ENCODE measurements at places on chromosomes 16 and 17.
A peak's percentile ranks its signal among the peaks of the same experiment; 100 is the strongest.

DNA sequence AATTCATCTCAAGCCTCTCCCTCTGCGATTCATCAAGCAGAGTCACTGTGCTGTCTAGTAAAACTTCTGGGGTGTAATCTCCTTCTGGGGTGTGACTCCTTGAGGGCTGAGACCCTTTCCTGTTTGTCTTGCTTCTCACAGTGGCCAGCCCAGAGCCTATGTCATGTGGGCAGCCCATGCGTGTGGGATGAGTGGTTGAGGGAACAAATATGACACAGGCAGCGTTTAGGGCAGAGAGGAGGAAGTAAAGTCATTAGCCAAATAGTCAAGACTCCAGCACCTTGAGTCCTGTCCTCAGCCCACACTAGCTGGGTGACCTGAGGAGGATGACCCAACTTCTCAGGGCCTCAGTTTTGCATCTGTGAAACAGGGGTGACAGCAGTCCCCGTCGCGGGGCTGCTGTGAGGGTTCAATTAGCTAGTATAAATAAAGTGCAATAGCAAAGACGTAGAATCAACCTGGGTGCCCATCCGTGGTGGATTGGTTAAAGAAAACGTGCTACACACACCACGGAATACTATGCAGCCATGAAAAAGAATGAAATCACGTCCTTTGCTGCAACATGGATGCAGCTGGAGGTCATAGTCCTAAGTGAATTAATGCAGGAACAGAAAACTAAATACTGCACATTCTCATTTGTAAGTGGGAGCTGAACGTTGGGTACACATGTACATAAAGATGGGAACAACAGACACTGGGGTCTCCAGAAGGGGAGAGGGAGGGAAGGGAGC, 4.5 kb upstream of the ITGAX start:
- H3K4me1 ChIP-seq: no peaks in the 10 kb centered on the region
- H3K36me3 ChIP-seq: no peaks in the 10 kb centered on the region
- no peak for DNase-seq
- H3K27me3 ChIP-seq: no peaks in the 10 kb centered on the region
- H3K27ac ChIP-seq: no peak overlapping the region

DNA sequence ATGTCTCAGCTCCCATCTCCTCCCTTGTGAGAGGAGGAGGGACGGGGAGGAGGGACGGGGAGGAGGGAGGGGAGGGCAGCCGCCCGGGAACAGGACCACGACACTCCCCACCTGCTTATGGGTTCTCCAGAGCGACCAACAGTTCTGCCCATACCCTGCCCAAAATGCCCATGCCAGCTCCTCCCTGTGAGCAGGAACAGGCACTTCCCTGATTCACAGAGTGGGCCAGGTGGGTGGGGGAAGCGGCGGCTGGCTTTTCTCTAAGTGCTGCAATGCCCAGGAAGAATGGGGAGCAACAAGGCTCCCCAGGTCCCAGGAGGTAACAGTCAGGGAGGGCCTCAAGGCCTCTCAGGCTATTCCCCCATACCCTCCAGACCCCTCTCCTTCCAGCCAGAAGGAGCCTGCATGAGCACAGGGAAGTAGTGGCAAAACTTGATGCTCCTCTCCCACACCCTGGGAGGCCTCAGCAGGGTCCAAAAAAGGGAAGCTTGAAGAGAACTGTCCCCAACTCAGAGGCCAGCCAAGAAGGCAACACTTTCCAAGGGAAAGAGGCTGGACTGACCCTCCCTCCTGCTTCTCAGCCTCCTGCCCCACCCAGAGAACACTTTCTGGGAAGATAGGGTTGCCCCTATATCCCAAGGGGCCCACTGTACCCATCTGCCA, 53.8 kb downstream of the MYO18A start:
- no peak for DNase-seq
- H3K36me3 ChIP-seq: no peaks in the 10 kb centered on the region
- H3K4me3 ChIP-seq: no peak overlapping the region
- no peak overlapping the region for H3K27ac ChIP-seq
- H3K27me3 ChIP-seq: no peaks in the 10 kb centered on the region

DNA sequence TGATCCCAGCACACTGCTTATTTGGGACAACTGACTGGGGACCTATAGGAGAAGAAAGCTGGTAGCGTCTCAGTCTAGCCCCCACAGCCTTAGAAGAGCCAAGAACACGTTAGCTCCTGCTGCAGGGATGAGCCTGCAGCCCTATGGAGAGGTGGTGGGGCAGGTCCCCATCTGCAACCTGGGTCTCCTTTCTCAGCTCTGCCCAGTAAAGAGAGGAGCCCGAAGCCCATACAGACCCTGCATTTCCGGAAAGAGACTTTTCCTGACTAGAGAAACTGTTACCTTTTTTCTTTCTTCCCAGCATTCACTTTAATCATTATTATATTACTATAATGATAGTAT, 788 bp downstream of the METTL22 start:
- peak overlapping the region; percentile 93 for H3K27ac ChIP-seq
- peak overlapping the region; percentile 90 for H3K4me3 ChIP-seq

- H3K27ac ChIP-seq: no peak overlapping the region
- DNase-seq: no peak
- H3K4me3 ChIP-seq: no peak overlapping the region
Observed at GRCh38 chr17:7260651-7261378, 1.5 kb downstream of the CLDN7 start.
